ENCODE measurements at places on chromosomes 4 and X.

DNA sequence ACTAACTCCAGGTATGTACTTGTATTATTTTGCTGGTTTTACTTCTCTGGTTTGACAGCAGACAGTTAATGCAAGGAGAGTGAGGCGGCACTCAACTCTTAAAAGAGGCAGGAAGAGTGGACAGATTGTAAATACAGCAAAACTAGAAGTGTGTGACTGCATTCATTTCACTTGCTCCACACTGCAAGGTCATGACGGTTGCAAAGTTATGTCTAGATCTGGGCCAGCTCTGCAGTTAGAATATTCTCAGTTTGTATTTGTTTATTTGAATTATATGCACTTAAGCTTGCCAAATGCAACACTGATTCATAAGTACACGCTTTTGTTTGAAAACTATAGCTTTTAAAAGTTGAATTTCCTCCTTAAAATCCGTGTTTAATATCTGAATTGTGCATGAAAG, 148.9 kb downstream of the STIM2 start:
- DNase-seq = no peak

GRCh38 chr4:185773419-185773818, 38.6 kb downstream of the SORBS2 start:
- DNase-seq = no peak

DNA sequence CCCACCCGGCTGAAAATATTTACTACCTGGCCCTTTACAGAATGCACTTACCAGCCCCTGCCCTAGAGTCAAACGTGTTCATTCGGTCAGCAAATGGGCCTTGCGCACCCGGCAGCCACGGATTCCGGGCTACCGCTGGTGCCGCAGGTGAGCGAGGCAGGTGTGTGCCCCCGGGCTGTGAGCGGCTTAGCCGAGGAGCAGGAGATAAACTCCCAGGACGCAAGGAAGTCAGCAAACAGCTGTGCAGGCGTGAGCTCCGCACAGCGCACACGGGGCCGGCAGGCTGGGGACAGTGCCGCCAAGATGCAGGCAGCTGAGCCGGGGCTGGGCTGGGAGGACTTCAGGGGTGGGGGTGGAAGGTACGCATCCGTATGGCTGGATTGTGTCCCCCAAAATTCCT, 211.2 kb upstream of the PSAPL1 start:
- no peak for DNase-seq

- no peak for DNase-seq
Observed at GRCh38 chr4:40350627-40351227, 15.6 kb downstream of the CHRNA9 start.

DNA sequence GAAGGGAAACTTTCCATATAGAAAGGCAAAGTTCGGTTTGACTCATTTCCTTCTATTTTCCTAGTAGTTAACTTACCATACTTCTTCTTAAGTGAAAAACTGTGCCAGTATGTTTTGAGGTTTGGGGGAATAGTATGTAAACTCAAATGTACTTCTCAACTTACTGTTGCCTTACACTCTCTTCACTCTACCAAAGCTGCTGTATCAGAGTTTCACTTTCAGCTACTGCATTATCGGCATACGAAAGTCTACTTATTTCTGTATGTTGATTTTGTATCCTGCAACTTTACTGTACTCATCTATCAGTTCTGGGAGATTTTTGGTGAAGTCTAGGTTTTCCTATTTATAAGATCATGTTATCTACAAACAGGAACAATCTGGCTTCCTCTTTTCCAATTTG, 932.7 kb downstream of the FAT4 start:
- DNase-seq = no peak

DNA sequence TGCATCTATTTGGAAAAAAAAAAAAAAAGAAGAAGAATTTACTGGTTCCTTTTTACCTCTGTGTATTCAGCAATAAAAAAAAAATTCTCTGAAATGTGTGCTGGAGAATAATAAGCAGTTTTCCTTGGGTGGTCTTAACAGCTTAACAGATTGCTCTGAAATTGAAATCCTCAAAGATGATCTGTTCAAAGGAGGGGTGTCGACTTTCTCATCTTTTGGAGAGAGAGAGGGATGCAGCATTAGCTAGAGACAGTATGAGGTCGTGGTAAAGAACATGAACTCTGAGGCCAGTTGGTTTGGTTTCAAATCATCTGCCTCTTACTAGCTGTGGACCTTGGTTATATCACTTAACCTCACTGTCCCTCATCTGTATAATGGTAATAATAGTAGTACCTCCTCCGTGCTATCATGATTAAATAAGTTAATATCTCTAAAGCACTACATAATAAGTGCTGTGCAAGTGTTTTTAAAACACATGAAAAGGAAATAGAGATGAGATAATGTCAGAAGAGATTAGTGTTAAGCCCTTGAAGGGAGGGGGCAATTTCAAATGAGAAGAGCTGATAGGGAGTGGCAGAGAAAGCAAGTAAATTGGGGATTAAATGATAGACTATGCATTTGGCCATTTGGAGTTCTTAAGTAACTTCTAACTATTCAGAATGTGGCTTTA, 109.9 kb upstream of the LIMCH1 start:
- DNase-seq = no peak

- DNase-seq = no peak
Observed at GRCh38 chrX:69555481-69556041, 51.4 kb downstream of the NALF2 start.

DNA sequence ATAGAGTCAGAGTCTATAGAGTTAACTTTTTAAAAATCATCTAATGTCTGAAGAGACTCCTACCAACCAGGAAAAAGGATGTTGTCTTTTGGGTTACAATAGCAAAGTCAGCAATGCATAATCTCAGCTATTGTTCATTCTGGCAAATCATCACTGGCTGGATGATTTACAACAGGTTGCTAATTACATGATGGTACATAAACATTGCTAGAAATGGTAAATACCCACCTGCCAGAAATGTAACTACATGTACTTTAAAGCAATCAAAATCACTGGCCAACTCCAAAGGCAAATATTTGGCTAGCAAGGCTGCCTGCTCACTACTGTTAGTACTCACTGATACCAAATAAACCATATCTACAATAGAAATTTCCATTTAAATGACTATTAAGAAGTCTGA, 91.1 kb downstream of the PPP3CA start:
- no peak for DNase-seq

GRCh38 chr4:127780598-127780997, 1.5 kb upstream of the HSPA4L start:
- DNase-seq = no peak

Measured in ecto neural progenitor cell (in vitro differentiated cells).